Glutamatergic neuron (in vitro differentiated cells): ENCODE measurements at places on chromosomes 7 and 10. TPM values are rescaled to one million over a fixed set of nuclear protein-coding genes. Genes with fewer than 3 reads are reported as not detected.

SEMA3D gene
- total RNA-seq, result 13.6 TPM

SRRM3 gene
- 154 TPM for total RNA-seq

FKBP14 gene
- total RNA-seq, result 6.8 TPM

SH2D4B gene
- total RNA-seq, result 0.12 TPM

ITGA8 gene
- total RNA-seq, result 0.93 TPM

ANLN gene
- 18.4 TPM for total RNA-seq

SEC31B gene
- 22.3 TPM for total RNA-seq

PRR15 gene
- not detected for total RNA-seq

KLHL7 gene
- 86.7 TPM for total RNA-seq

SLC39A12 gene
- total RNA-seq, result not detected

FFAR4 gene
- total RNA-seq, result not detected

- no peak for DNase-seq
Measured at GRCh38 chr7:107613948-107614347, 33.9 kb downstream of the BCAP29 start.

- no peak for DNase-seq
Measured at GRCh38 chr7:111561654-111561903, 713 bp downstream of the IMMP2L start.

DNA sequence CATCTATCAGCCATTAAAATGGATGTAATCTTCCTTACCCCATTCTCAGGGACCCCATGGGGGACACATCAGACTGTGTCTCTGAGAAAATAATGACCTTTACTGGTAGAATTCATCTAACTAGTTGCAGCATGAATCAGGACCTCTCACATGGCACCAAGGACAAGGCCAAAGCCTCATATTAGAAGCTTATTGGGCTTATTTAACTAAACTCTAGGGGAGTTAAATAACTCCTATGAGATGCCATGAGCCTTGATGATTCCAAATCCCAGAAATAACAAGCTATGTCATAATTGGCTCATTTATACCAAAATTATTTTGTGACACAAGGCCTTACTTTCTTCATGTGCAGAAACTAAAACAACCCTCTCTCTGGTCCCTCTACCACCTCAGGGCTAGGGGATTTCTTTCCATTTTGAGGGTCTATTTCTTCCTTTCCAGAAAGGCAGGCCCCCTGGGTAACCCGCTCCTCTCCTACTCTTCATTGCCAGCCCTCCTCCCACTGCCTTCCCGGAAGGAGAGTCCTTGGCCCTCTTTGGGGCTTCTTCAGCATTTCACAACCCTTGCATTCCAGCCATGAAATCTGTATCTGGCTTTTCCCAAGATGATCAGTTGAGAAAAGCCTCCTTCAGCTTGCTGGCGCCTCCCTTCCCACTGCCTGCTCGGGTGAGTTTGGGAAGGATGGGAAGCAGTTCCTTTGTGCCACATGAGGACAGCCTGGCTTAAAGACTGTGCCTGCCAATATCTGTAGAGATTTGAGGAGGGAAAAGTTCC is 41.8 kb upstream of the TRIM8 start:
- DNase-seq, result no peak

- no peak for DNase-seq
Measured at GRCh38 chr7:12102126-12102525, 109.0 kb upstream of the TMEM106B start.

DNA sequence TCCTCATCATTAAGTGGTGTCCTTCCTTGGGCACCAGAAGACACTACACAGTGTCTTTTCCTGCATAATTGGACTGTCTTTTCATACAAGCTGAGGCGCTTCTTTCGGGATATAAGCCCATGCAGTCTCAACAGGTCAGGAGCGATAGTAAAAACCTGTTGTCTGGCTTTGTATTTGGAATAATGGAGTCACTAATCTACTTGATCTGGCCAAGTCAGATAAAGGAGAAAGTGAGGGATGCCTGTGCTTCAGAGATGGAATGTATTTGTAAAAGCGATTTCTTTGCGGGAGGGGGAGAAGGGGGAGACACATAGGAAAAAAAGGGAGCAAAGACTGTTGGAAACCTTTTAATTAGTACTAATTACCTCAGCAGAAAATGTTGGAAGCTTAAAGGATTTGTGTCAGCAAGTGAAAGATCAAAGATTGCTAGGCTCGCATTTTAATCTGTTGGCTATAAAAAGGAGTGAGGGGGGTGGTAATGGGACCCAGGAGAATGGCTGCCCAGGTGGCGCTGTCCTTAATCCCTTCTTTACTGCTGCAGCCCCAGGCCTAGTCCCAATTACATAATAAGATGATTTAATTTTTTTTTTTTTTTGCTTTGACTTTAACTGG is 581.4 kb downstream of the LRMDA start:
- DNase-seq, result no peak

- DNase-seq, result no peak
Measured at GRCh38 chr7:38187794-38188440, 9.9 kb downstream of the STARD3NL start.

DNA sequence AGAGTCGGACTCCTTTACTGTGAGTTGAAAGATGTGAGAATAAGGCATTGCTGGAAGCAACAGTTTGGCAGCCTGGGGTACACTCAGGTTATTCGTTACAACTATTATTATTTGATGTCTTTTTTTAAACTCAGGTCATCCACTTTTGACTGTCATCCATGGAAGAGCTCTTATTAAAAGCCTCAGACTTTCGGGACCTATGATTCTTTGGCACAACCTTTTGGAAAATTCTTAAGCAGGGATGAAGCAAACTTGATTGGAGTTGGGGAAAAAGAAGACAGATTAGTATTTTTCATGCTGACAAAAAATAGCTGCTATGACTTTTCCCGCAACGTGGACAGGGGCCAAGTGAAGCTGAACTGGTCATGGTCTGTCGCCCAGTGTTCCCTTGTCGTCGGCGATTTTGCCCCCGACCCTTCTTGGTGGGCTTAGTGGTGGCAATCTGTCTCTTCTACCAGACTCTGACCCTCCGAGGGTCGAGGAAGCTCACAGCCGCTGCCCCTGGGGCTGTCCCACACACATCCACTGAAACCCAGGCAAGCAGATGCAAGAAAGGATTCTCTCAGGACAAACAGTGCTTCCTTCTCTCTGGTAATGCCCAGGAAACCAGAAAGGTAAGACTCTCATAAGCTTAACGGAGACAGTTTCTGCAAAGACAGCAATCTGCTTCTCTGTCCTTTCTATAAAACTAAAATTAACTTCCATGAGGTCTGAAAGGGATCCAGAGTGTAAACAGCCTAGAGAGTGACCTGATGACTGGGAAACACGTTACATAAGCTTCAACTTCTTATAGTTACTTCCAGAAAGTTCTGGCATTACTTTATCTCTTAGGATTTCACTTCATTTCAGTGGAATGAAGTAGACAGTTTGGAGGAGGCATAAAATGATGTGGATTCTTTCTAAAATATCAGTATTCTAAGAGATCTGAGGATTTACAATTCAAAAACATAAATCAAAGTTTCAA is 1.0 kb downstream of the CPED1 start:
- DNase-seq, result peak; percentile 15

DNA sequence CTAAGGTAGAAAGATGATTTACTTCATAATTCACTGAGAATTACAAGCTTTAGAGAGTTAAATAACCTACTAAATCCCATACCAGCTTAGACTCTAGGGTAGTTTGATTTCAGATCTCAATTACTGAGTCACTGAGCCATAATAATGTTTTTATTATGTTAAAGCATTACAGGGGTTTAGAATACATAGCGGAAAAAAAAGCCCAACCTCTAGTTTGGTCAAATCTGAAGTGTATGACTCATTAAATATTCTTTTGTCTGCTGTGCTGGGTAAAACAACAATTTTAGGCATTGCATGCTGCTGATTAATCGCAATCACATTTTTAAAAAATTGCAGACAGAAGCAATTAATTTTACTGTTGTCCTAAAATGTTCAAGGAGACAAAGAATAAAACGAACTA is 48.5 kb downstream of the MALRD1 start:
- no peak for DNase-seq

GRCh38 chr7:26449175-26450165 is 157.8 kb downstream of the SNX10 start:
- DNase-seq, result no peak

GRCh38 chr7:100829150-100829716 is 1.9 kb upstream of the EPHB4 start:
- no peak for DNase-seq

DNA sequence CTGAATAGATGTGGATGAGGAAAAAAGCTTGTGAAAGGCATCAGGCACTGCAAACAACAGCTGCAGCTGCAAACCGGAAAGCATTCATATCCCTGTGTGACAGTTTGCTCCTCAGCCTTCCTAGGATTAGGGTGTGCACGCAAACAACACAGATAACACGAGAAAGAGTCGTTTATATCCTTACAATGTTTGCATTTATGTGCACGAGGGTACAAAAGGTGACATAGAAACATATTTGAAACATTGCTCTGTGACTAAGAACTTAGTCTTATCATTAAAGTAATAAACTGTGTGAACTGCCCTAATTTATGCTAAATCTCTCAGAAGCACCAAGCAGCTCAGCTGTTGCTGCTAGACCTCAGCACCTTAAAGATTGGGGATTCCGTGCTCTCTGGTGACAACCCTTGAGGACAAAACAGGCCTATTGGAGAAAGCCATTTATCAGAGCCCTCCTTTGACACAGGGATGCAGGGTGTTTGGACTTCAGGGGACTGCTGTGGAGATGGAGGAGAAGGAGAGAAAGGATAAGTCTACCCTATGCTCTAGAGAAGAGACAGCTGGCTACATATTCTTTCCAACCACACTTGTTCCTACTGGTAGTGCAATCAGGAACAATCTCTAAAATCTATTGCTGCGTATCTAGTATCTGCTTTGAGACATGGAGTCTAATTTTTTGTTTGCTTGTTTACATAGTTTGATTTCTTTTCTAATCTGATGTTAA is 176.2 kb downstream of the GNAT3 start:
- DNase-seq, result no peak

GRCh38 chr7:120370954-120371353 is 98.0 kb downstream of the KCND2 start:
- DNase-seq, result no peak

- no peak for DNase-seq
Measured at GRCh38 chr7:79624336-79624735, 170.9 kb upstream of the MAGI2 start.
